NCI-H2029 (cell line): ENCODE measurements at places on chromosomes 4 and X.

GRCh38 chrX:46918434-46918833 is 6.2 kb downstream of the JADE3 start:
- no peak for DNase-seq

DNA sequence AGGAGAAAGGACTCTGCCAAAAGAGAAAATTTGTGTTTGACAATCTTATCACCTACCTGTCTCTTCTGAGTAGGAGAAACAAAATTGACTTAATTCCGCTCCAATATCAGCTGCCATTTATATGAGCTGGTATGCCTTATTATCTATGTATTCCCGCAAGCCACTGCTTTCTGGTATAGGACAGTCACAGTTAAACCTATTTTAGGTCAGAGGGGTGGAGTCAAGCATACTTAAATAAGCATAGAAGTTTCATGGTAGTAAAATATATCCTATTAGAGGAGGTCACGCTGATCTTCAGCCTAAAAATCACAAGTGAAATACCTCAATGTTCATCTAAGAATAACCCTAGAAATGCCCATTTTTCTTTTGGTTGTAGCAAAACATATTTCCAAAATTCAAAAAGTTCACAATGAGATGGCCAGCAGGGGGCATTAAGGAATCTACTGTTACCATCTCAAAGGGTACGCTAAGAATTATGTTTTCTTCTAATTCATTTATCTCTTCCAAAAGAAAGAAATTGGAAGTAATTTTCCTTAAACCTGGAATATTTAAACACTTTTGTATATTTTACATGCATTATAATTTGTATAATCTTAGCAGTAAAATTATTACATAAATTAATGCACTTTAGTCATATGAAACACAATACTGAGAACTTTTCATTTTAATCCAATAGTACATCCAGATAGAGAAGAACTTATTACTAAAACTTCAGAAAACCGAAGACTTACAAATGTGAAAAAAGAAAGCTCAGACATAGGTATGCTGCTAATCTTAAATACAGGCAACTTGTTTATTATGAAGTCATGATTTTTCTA is 10.5 kb downstream of the PPAT start:
- DNase-seq: no peak

- DNase-seq: no peak
These were observed 62.1 kb upstream of the XIAP start for GRCh38 chrX:123797543-123798447.

- no peak for DNase-seq
These were observed 4.3 kb upstream of the FGG start for GRCh38 chr4:154616731-154617130.

GRCh38 chr4:6617246-6617645 is 23.2 kb upstream of the MRFAP1 start:
- no peak for DNase-seq

DNA sequence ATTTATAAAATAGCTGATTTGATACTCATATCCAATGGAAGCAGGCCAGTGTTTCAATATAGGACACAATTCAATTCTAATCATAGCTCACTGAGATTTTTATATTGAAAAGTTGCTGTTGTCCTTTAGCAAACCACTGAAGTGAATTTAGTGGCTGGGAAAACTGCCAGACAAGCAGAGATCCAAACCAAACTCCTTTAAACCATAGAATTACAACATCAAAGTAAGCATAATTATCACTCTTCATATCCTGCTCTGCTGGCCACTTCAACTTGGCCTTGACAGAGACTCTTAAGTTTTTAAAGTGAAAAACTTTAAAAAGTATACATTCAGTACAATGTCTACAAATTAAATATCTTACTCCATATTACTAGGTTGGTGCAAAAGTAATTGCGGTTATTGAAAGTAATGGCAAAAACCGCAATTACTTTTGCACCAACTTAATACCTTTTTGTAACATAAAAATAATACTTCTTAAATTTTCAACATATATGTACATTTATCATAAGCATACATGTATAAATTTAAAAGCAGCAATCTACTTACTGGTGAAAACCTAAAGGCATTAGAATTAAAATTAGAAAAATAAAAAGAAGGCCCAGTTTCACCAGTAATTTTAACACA is 433.0 kb downstream of the PCDH10 start:
- no peak for DNase-seq

GRCh38 chr4:10050261-10050661 is 29.0 kb upstream of the SLC2A9 start:
- no peak for DNase-seq

GRCh38 chrX:56468441-56468840 is 95.0 kb upstream of the UBQLN2 start:
- no peak for DNase-seq

DNA sequence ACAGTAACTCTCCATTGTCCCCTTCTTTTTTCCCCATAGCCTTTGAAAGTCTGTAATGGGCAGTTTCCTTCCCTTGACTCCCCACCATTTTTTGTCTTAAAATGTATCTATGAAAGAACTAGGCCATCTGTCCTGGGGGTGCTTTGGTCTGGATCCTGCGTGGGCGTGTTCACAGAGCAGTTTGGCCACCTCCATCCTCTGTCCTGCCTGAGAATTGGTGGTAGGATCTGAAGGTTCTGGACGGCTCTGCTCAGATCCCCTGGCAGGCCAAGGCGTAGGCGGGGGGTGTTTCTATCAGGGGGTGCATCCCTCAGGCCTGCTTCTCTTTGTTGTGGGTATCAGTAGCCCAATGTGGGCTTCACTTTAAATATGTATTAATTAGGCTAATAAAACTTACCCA is 107.1 kb downstream of the FAM193A start:
- no peak for DNase-seq

DNA sequence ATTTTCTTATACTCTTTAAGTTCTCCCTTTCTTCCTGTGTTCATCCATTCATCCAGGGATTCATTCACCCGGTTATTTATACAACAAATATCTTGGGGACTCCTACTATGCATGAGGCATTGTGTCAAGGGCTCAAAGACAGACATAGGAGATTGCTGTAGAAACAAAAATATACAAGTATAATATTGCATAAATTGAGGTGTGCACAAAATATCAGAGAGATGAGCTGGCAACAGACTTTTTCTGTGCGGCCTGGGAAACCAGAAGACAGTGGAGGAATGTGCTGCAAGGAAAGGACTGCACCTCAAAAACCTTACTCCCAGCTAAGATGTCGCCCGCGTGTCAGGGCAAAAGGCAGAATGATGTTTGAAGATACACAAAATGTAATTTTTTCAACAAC is 9.6 kb downstream of the OTOP1 start:
- no peak for DNase-seq
